ENCODE measurements at places on chromosomes 7 and 10.

- DNase-seq = no peak
Observed at GRCh38 chr10:91682912-91683311, 50.0 kb upstream of the PPP1R3C start.

DNA sequence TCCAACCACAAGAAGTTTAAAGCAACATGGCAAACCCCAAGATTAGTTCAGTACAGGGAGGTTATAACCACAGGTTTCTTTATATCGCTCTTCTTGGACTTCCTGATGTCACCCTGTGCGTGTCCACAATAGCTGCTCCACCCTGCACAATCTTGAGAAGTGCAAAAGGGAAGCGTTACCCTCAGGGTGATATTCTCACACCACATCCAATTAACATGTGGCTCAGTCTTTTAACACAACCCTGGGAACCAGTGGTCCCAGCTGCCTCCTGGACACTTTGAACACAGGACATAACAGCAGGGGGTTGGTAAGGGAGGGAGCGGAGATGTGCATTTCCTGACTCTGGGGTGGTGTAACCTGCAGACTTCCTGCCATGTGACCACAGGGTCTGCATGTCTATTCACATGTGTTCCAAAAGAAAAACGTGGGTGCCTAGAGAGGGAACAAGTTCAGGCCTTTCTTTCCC lies 64.6 kb downstream of the GSAP start:
- DNase-seq = no peak

GRCh38 chr10:32954080-32954479 lies 4.0 kb downstream of the ITGB1 start:
- DNase-seq = no peak

GRCh38 chr7:42074076-42074475 lies 162.9 kb downstream of the GLI3 start:
- DNase-seq = no peak

GRCh38 chr10:21517134-21518031 lies 8.1 kb downstream of the SKIDA1 start:
- DNase-seq = no peak

- DNase-seq = no peak
Observed at GRCh38 chr10:95716466-95716865, 22.7 kb upstream of the TCTN3 start.

DNA sequence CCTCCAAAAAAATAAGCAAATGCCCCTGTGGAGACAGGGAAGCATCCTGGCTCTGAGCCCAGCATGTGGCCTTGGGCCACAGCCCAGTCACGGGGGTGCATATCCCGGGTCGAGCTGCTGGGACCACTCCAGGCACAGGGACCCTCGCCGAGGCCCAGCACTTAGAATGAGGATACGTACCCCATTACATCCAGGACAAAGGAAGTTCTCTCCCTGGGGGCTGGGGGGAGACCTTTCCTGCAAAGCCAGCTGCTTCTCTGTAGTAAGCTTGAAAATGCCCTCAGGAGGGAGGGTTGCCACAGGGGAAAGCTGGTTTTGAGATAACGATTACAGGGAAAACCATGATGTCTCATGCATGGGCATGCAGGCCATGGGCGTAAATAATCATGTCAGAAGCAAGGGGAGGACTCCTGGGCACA lies 75.5 kb downstream of the HIPK2 start:
- DNase-seq = no peak

- DNase-seq = no peak
Observed at GRCh38 chr7:140200061-140200989, 23.5 kb upstream of the KDM7A start.

- no peak for DNase-seq
Observed at GRCh38 chr10:72322030-72322279, 32.8 kb downstream of the DNAJB12 start.

GRCh38 chr7:55977831-55978230 lies 13.4 kb downstream of the NIPSNAP2 start:
- peak; percentile 78 for DNase-seq

DNA sequence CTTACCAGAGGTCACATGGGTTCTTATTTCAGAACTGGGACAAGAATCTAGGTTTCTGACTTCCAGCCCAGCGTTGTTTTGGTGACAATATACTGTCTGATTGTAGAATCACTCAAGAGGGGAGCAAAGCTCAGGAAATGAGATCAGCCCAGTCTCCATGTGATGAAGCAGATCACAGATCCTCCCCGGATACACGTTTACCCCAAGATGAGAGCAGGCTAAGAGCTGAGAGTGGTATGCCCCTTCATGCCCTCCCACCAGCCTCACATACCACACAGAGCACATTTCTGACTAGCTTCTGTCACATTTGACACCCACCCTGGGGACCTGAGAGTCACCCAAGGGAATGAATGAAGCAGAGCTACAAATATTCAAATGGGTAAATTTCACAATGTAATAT lies 27.1 kb upstream of the PRKCQ start:
- no peak for DNase-seq

DNA sequence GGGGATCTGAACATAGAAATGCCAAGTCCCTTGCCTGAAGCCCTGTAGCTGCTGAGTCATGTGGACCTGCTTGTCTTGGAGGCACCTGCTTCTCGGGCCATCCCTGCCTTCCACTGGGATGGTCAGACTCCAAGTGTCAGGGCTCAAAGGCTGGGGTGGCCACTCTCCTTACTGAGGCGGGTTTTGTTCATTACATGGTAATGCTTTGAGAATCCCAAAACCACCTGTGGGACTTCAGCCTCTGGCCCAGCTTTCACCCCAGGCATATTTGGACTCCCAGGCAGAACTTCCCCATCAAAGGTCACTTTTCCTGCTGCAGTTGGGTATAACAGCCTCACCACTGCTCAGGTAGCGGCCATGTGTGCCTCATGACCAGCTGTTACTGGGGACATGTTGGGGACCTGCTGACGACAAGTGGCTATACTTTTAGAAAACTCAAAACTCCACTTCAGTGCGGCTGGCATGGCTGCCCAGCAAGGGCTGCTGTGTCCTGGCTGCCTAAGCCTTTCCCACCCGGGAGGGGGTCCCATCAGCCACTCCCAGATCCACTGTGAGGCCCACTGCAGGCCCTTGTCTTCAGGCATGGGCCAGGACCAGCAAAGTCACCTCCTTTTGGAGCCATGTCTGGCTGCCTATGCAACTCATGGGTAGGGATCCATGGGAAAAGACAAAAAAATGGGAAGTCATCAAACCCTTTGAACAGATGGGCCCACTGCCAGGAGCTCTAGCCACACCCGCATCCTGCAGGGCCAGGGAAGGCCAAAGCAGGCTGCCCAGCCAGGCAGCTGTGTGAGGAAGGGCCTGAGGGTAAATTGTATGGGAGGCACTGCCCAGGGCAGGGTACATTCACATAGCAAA lies 96.7 kb downstream of the ARHGAP22 start:
- DNase-seq = no peak

DNA sequence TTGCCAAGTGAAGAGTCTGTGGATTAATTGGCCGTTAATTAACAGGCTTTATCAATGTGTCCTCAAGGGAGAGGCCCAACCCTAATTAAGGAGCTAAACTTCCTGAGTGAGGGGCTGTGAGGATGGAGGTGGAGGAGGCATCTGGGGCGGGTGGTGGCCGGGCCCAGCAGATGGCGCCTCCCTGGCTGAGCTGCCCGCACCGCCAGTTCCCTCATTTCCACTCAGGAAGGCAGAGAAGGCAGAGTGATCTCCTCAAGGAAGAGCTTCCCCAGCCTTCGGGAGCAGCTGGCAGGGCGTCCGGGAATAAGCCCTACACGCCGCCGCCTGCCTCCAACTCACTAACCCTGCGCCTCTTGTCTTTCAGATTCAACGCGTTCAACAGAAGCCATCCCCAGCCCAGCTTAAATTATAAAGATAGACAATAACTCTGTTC lies 112.2 kb downstream of the CYTH3 start:
- no peak for DNase-seq

DNA sequence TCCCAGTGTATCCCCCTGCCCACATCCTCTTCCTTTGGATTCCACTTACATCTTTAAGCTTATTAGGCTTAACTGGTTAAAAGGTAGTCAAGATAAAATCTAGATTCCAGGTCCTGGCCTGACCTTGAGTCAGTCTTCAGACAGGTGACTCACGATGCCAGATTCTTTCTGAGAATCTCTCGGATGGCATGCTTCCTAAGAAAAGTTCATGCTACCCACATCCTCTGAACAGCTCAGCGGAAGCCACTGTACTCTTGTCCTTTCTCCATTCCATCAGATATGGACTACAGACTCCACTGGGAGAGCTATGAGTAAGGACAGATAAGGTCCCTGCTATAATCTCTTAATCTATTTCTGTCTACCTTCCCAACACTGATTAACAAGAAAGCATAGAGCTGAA lies 43.4 kb downstream of the DNMBP start:
- no peak for DNase-seq

DNA sequence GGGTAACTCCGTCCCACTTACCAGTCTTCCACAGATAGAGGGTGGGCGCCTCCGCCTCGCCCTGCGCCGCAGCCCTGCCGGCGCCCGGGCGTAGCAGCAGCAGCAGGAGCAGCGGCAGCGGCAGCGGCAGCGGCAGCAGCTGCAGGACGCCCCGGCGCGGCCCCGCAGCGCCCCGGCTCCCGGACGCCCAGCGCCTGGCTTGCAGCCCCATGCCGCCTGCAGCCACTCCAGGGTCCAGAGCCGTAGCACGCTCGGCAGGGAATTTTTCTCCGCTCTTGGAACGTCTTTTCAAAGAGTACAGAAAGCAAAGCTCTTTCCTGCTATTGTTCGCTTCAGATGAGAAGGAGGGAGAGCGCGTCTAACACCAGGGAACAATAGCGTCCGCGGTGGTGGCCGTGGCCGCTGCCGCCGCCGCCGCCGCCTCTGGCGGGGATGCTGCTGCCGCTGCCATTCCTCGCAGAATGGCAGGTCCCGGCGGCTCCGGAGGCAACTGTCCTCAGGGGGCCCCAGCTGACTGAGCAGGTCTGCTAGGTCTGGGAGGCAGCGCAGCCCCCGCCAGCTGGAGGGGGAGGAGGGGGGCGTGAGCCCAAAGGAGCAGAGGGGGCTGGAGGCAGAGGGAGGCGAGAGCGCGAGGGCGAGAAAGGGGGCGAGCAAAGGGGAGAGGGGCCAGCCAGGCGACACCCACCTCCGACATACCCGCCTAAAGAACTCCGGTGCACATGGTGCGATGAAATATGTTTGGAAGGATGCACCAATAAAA lies at the start of gene THSD7A:
Gene THSD7A, minus strand, starts transcription at position 463 of the 760 bp plus-strand sequence. Its CDS starts 252 bp downstream, at position 211.
- peak; percentile 64 for DNase-seq

DNA sequence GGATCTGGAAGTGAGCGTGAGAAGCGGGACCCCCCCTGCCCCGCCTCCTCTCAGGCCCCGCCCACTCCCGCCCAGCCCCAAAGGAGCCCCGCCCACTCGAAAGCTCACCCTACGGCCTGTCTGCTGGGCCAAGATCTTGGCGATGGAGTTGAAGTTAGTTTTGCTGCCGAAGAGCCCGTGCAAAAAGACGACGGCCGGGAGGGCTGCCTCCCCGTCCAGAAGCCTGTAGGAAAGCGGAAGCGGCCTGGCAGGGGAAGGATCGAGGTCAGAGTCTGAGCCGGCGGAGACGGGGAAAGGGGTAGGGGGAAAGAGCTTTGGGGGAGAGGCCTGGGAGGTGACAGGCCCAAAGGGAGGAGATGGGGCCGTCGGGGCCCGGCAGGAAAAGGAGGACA lies 386 bp downstream of the ABHD11 start:
- peak; percentile 49 for DNase-seq

GRCh38 chr7:69685293-69685631 lies 87.0 kb downstream of the AUTS2 start:
- DNase-seq = no peak

DNA sequence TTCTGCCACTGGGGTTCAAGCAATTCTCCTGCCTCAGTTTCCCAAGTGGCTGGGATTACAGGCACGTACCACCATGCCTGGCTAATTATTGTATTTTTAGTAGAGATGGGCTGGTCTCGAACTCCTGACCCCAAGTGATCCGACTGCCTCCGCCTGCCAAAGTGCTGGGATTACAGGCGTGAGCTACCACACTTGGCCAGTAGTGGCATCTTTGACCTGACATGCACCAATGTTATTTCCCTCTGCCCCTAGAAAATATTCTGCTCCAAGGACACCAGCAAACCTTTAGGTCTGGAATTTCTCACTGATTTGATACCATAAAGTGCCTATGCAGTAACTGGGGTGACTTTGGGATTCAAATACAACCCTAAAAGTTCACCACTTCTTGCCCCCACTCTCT lies 179.4 kb downstream of the ARID5B start:
- DNase-seq = no peak

DNA sequence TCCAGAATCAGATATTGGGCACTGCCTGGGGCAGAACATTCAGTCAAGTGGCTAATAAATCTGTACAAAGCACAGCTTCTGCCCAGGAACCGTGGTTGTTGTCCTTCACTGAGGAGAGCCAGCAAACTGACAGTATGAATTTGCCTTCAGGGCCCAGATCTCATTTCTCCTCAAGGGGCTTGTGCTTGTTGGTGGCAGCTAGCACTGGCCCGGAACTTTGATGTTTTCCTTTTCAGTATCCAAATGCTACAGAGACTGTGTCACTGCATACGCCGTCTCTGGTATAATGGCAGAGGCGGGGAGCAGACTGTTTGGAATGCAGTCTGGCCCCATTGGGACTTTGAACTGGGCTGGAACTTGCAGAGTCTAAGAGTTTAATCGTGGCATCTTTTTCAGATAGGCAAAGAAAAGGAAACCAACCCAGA lies 30.4 kb upstream of the ADD3 start:
- DNase-seq = no peak

- no peak for DNase-seq
Observed at GRCh38 chr7:31761646-31762045, 74.6 kb downstream of the PPP1R17 start.

DNA sequence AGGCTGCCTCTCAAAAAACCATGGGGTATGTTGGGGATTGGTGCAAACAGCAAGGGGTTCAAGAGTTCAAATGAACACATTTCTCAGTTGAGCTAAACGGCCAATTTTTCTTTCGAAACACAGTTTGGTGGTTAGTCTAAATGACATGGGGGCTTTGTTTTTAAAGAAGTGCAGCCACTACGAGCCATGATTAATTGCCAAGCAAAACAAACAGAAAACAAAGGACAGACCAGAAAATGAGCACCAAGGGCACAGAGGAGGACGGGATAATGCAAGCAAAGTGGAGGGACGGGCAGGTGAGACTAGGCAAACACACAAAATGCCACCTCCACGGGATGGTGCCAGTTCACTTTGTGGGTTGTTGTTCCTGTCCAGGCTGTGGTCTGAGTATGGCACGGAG lies 64.5 kb upstream of the PDLIM1 start:
- no peak for DNase-seq

DNA sequence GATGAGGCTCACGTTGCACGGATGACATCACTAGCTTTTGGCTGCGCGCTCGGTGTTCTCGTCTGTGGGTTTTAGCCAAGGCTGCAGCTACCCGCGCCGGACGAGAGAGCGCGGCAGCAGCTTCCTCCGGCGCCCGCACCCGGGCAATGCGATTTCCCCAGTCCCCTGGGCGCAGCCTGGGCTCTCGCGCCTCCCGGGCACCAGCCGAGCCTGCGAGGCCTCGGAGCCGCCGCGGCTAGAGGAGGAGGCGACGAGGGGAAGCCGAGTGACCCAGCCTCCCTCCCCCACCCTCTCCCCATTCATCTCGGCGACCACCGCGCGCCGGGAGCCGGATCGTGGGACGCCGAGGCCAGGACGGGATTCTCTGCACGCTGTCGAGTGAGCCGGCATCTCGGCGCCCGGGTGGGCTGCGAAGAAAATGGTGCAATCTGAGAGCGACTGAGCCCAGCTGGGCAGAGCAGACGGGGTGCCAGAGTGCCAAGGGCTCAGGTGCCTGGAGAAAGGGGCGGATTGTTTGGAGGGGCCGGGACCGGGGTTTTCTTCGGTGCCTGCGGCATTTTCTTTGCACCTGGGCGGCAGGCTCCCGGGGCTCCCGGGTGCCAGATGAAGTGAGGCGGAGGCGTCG lies 1.2 kb upstream of the TMEM178B start:
- peak; percentile 69 for DNase-seq

All from NCI-H1105 (cell line).